Colonic mucosa (tissue), 4 donors: ENCODE measurements at places on chromosomes 3 and 15. TPM values are rescaled to one million over a fixed set of nuclear protein-coding genes. Genes with fewer than 3 reads are reported as not detected.

DNA sequence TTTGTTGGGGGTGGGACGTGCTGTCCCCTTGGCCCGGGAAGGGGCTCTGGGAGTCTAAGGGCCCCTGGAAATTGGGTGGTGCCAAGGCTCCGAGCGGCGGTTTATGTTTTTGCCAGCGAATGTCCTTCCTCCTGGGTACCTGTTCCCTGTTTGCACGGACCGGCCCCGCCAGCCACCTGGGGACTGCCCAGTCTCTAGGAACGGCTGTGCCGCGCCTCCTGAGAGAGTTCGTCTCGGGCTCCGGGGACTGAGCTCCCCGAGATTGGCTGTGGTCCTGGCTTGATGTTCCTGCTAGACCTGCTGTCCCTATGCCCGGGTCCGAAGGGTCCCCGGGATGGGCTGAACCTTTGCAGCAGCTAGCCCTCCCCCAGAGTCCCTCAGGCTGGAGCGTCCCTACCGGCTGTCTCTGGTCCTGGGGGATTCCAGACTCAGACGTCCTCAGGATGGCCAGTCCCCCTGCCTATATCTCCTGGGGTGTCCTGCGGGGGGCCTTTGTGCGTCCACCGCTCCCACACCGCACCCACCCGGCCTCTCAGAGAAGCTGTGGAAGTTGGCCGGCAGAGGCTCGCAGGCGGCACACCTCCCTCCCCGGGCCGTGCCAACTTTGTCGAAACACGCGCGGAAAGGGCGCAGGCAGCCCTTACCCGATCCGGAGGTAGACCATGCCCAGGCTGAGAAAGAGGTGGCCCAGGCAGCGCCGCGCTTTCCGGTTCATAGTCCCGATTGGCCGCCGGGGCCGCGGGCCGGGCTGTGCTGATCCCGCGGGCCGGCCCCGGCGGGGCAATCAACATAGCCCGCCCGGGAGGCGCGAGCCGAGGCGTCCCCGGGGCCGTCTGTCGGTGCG lies 547 bp downstream of the WNT7A start:
- no peak for DNase-seq

- no peak for DNase-seq
Observed at GRCh38 chr15:99268431-99268830, 17.1 kb downstream of the LRRC28 start.

CCR8 gene
- total RNA-seq = 0.29 TPM

- peak; percentile 62 for DNase-seq
Observed at GRCh38 chr3:185423178-185423577, 60.2 kb downstream of the MAP3K13 start.

FMN1 gene
- total RNA-seq = 32.0 TPM

- DNase-seq = no peak
Observed at GRCh38 chr3:185236969-185237368, 16.9 kb downstream of the EHHADH start.

DNA sequence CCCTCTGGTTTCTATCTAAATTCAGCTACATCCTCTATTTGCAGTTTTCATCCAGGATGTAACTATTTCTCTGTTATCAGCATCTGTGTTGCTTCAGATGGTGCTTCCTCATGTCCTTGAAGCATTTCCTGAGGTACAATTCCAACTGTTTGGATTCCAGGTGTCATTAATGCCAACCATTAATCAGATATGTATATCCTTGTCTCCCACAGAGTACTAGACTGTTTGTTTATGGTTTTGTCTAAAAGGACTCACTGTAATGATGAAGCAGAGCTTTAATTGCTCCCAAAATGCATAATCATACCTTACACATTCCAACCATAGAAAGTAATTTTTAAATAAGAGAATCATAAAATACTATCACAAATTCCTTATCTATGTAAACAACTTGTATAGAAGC lies 288.5 kb upstream of the MME start:
- DNase-seq = no peak

DNA sequence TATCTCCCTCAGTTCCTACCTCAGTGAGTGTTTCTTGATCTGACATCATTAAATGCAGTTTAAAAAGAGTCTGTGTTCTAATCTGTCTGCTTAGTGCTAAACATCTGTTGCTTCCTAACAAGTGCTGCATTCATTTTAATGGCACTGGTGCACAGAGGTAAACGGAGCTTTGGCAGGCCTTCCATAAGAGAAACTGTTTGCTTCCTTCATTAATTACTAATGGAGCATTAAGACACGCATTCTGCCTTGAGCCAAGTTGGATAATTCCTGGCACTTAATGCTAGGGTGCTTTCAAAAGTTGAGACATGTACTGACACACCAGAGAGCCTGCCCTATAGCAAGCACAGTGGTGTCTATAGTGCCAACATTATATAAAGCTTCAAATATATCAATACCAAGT lies 34.7 kb downstream of the SCG5 start:
- no peak for DNase-seq

GRCh38 chr3:64444490-64445108 lies 219.3 kb upstream of the PRICKLE2 start:
- DNase-seq = peak; percentile 19

- DNase-seq = peak; percentile 34
Observed at GRCh38 chr3:48222616-48223513, at the start of gene CAMP. TSS of gene CAMP (plus strand) at chr3:48223495. CDS start at chr3:48223512, 17 bp downstream.

LRRC49 gene
- 2.8 TPM for total RNA-seq

GRCh38 chr3:114649331-114649730 lies 355.5 kb downstream of the TIGIT start:
- DNase-seq = no peak

ARGFX gene
- total RNA-seq = not detected

DNA sequence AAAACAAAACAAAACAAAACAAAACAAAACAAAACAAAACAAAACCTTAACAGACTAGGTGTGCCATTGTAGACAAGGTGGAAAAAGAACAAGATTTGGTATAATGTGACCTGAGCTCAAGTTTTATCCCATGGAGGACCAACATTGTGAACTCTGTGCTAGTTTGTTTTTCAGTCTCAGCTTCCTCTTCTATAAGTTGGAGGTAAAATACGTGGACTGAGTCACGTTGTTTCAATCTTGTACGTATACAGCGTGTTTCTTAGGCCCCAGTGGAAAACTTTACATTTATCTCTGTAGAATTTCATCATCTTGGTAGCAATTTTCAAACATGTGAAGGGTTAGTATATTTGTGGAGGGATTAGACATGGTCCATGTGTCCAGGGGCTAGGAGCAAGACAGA lies 261.6 kb downstream of the CD47 start:
- DNase-seq = no peak

DNA sequence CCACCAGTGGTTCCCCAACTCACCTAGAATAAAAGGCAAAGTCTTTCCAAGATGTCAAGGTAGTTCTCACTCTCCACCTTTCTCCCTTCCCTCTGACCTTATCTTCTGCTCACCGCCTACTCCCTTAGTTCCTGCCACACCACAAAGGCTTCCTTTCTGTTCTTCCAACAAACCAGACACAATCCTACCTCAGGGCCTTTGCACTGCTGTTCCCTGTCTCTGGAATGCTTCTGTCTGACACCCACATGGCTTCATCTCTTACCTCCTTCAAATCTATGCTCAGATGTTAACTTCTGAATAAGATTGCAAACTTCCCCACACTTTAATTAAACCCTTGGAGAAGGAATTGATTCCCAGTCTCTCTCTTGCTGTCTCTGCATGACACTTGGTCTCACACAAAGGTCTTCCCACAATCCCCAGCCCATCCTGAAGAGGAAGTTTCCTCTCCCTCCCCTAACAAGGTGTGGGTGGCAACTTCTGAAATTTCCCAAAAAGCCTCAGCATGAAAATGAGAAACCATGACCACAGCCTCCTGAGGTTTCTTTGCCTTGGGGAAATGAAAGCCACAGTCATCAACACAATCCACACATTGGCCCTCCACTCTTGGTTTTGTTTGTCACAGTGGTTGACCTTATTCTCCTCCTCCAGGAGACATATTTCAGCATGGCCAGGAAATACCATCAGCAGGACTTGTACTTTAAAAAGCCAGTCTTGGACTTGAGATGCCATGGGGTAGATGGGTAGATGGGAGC lies 3.0 kb upstream of the RYK start:
- DNase-seq = no peak

- DNase-seq = no peak
Observed at GRCh38 chr3:105360003-105360402, 6.7 kb upstream of the ALCAM start.

ADPGK gene
- total RNA-seq = 44.6 TPM

DVL3 gene
- total RNA-seq = 64.6 TPM

DNA sequence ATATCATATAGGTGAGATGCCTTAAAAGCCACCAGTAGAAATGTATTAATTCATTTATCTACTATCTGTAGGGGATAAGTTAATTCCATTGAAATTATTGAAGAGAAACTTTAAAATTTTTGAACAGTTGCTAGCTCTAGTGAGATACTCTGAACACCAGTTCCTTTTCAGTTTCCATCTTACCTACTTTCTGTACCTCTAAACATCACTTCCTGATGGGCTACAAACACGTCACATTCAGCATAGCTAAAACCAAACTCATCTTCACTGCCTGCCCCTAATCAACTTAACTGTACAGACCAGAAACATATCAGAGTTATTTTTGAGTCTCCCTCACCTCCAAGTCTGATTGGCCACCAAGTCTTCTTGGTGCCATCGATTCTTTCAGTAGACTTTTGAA lies 88.9 kb downstream of the FEZF2 start:
- no peak for DNase-seq

KCNAB1 gene
- total RNA-seq = 0.07 TPM

DNA sequence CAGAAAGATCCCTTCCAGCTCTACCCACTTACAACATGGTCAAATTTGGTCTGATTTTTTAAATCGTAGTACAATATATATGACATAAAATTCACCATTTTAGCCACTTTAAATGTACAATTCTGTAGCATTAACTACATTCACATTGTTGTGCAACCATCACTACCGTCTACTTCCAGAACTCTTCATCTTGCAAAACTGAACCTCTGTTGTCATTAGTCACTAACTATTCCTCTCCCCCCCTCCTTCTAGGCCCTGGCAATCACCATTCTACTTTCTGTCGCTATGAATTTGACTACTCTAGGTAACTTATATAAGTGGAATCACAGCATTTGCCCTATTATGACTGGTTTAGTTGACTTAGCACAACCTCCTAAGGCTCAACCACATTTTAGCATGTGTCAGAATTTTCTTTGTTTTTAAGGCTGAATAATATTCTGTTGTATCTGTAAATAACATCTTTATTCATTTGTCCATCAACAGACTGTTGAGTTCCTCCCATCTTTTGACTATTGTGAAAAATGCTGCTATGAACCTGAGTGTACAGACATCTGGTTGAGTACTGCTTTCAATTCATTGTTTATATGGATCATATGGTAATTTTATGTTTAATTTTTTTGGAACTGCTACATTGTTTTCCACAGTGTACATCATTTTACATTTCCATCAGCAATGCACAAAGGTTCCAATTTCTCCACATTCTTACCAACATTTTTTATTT lies 35.5 kb upstream of the CCR2 start:
- no peak for DNase-seq

DNA sequence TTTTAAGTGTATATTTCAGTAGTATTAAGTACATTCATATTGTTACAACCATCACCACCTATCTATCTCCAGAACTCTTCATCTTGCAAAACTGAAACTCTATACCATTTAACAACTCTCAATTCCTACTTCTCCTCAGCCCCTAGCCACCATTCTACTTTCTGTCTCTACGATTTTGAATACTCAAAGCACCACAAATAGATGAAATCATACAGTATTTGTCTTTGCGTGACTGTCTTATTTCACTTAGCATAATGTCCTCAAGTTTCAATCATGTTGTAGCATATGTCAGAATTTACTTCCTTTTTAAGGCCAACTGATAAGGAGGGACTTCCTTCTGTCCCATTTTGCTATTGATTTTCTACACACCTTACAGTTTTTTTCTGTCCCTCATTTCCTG lies 593.3 kb downstream of the FHIT start:
- DNase-seq = no peak

GRCh38 chr3:155302481-155302880 lies 9.0 kb upstream of the STRIT1 start:
- no peak for DNase-seq

CCR1 gene
- 6.0 TPM for total RNA-seq

GRCh38 chr3:187264911-187265310 lies 26.6 kb downstream of the MASP1 start:
- DNase-seq = no peak
